ENCODE measurements at places on chromosomes 3 and 15.

DNA sequence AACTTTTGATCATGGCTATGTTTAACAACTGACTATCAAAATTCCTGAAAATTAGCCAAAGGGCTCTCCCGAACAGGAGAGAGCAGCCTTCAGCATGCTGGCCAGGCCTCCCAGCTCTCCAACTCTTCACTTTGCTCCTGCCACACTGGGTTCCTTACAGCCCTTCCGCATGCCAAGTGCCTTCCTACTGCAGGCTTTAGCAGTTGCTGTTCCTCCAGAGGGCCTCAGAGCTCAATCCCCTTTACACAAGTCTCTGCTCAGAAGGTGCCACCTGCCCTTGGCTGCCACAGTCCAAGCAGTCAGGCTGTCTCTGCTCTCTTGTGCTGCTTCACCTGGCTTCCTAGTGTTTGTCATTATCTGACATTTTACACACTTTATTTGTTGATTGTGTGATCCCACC lies 553.1 kb upstream of the PPP2R3A start:
- DNase-seq = no peak

DNA sequence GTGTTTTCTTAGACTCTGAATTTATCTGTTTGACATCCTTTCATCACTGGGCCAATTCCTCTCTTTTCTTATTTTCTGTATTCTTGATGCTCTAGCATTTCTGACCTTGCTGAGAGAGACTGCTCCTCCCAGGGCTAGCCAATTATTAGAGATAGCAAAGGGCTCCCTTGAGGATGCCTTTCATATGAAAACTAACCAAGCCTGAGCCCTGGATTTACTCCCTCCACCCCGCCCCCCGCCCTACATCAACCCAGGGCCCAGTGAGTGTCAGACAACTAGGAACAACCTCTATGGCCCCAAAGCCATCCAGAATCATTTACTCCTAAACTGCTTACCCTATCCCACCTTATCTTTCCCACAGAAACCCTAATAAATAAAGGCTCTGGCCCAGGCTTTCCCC lies 69.7 kb upstream of the LARS2 start:
- no peak for DNase-seq

- DNase-seq = no peak
Observed at GRCh38 chr3:35737080-35737479, 97.8 kb downstream of the ARPP21 start.

DNA sequence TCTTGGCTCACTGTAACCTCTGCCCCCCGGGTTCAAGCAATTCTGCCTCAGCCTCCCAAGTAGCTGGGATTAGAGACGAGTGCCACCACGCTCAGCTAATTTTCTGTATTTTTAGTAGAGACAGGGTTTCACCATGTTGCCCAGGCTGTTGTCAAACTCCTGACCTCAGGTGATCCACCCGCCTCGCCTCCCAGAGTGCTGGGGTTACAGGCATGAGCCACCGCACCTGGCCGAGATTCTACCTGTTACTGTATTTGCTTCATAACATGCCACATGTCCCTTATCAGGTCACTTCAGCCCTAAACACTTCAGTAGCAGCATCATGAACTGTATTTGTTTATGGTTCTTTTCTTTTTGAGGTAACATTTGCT lies 7.5 kb upstream of the LCTL start:
- no peak for DNase-seq

DNA sequence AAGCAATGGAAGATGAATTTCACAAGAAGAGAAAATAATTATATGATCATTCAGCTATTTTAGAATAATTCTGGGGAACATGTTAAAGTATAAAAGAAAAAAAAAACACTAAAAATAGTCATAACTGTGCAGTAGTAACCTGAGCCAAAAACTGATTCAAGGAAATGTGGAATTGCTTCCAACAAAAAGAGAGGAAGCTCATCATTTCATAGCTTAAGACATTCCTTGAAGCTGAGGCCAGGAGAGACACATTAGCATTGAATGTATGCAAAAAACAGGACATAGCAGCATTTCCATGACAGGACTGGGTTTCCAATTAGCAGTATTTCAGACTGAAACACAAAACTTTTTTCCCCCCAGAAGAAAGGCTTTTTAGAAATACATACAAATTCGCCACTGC lies 27.7 kb upstream of the LRRN1 start:
- no peak for DNase-seq

- no peak for DNase-seq
Observed at GRCh38 chr3:120555657-120556509, 40.3 kb upstream of the NDUFB4 start.

DNA sequence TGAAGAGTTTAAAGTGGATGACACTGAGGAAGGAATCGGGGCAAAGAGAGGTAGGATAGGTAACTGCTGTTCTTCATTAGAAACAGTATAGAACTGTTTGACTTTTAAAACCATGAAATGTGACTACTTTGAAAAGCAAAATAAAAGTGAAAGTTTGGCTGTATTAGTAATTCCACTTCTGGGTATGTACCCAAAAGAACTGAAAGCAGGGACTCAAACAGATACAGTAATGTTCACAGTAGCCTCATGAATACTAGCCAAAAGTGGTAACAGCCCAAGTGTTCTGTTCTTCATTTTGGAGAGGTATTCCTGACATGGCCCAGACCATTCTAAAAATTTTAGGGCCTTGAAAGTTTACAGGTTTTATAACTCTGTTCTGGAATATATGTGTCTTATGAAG lies 1055.4 kb downstream of the TBL1XR1 start:
- no peak for DNase-seq

- DNase-seq = no peak
Observed at GRCh38 chr3:36843065-36844051, 79.0 kb upstream of the DCLK3 start.

- DNase-seq = no peak
Observed at GRCh38 chr15:66133247-66133885, 120.2 kb downstream of the MEGF11 start.
